DMS79 (cell line): ENCODE measurements at places on chromosomes 3 and 15.

DNA sequence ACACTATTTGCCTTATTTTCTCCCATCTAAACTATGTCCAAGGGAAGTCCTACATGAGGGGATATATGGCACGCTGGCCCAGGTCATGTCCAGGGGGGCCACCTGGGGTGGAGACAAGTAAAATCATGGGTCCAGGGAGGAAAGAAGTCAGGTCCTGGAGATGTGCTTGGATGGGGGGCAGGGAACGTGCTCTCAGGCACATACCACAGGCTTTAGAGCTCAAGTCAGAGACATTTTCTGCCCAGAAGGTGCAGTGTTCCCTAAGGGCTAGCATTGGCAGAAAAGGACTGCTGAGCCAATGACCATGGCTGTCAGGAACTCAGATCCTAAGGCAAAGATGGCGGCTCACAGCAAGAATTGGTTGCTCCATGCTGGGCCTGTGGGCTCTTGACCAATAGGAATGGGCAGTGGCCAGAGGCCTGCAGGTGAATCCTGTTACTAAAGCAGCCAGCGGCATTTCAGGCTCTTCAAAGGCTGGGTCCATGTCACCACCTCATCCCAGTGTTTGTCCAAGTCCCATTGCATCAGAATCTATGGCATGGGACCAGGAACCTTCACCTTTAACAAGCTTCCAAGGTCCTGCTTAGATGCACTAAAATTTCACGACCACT lies 175.0 kb downstream of the RPLP1 start:
- no peak for DNase-seq

DNA sequence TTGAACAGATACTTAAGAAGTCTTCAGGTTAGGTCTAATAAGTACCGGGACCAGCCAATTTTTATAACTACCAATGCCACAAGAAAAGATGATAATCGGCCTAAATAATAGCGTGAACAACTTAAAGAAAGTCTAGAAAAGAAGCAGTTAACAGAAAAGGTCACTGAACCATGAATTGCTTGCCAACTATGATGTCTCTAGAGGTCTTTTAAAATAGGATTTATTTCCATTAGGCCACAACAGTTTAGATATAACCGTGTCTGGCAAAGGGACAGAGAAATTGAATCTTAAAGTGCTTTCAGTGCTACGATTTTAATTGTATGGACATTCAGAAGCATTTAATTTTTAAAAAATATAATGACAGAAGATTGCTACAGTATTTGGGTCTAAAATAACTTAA lies 1070.4 kb downstream of the ROBO1 start:
- DNase-seq = no peak

DNA sequence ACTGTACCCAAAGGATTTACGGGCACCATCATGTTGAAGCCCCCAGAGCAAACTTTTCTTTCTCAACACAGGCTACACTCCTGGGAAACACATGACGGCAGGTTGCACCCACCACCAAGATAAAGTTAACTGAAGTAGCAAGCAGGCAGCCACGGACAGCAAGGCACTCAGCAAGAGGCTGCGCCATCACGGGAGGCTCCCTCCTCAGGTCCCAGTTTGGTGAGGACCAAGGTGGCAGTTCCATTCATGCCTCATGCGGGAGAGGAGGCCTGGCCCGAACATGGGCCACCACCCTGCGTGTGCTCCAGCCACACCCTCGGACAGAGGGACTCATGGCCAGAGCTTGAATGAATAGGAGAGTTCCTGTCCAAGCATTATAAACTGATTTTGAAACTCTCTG lies 6.8 kb downstream of the ADCY5 start:
- no peak for DNase-seq

DNA sequence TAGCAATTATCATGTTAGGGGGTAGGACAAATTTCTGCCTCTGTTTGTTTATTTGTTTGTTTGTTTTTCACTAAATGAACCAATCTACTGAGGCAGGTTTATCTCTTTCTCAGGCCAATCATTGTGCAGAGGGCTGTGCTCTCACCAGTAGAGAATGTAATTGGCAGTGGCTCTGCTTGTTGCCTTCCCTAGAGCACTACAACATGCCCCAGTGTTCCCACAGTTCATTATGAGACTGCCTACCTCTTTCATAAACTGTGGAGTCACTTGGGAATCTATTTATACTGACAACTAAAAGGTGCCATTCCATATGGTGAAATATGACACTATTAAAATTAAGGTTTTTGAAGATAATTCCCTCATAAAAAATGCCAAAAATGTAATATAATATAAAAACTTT lies 196.3 kb upstream of the ALCAM start:
- no peak for DNase-seq

DNA sequence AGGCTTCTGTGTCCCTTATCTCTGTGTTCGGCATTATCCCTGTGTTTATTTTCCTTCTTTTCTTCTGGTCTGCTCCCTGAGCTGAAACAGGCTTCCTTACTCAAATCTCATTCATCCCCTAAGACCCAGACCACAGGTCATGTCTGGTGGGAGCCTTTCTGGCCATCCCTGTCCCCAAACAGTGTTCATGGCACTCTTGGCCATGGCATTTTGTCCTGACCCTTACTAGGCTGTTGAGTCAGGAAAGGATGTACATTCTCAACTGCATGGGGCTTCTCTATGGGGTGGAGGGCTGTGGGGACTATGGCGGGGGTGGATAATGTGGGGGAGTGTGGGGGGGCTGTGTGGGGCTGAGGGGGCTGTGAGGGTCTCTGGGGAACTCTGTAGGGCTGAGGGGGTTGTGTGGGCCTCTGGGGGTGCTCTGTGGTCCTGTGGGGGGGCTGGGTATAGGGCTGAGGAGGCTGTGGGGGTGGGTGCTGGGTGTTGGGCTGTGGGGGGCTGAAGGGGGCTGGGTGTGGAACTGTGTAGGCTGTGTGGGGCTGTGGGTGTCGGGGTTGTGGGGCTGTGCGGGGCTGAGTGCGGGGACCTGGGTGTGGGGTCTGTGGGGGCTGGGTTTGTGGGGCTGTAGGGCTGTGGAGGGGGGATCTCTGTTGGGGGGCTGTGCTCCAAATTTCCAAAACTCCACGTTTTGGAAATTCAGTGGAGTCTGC lies 64.3 kb downstream of the KLF13 start:
- DNase-seq = no peak

DNA sequence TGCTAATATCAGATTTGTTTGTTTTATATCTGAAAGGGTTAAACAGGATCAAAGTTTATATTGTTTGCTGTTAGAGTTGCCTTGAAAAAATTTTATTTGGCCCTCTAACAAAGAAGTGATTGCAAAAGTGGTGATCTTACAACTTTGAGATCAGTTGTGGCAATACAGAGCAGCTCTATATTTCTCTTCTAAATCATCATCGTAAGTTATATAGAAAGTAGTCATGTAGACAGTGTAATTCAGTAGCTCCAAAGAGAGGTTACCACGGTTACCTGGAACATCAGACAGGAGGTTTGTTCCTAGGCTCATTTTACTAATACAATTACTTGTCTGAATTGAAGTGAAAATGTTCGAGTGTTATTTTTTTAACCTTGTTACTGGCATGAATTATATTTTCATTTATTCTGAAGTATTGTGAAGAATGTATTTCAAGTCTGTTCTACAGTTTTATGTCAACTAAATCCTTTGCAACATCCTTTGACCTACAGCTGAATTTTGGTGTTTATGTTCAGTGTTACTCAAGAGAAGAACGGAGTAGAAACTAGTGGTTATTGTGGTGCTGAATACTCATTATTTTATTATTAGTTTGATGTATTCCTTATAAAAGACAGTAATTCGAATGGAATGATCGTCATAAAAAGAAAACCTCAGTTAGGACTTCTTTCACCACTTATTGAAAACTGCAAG lies 214.2 kb downstream of the NAALADL2 start:
- DNase-seq = no peak

DNA sequence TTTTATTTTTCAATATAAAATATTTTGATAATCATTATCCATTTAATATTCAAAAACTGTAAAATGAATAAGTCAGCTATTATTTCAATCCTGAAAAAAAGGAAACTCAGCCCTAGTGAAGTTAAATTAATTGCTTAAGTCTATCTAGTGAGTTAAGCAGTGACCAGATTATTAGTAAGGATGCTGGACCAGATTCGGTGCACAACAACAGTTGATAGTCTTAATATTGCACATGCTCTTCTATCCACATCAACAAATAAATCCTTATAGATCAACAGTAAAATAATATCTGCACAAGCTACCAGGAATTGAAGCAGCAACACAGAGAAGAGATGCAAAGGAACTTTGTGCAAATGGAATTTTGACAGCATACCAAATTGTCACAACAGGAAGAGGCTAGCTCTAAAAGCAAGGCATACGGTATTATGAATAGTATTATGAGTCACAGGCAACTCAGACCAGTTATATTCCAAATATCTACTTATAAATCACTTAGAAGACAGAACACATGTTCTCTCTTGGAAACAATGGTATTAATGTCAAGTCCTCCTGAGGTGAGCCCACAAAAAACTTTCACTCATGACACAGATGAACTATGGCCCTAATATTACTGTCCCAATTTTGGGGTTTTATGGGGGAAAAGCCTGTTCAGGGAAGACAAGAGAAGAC lies 24.9 kb downstream of the VPS13C start:
- no peak for DNase-seq

DNA sequence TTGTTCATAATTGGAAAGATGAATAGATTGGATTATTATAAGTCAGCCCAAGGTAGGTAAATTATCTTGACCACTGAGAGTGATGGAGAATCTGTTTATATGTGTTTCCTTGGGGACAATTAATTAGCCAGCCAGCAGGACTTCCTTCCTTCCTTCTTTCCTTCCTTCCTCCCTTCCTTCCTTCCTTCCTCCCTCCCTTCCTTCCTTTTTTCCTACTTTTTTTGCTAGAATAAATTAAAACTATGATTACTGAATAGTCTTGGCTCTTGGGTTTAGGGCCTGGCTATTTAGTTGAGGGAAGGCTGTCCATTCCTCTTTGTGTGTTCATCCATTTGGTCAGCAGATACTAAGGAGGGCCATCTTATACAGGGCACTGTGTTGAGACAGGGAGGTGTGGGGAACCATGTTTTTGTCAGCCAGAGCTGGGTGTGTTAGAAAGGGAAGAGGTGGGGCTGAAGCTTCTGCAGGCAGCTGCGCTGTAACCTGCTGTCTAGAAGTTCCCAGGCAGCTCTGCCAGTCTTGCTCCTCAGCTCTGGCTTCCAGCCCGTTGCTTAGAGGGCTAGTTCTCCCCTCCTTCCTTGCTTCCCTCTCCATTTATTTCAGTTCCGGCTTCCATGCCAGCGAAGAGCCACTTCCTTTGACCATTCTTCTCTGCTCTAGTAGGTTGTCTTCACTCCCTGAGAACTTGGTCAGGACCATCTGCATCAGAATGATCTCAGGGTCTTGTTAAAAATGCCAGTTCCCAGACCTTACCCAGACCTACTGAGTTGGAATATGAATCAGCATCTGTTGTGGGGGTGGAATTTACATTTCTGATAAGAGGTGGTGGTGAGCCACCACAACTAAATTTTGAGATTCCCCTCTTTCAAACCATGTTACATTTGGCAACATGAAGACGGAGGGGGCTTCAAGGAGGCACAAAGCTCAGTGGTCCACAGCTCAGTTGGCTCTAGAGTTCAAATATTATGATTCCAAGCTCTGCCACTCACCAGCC lies 113.9 kb downstream of the DGKG start:
- no peak for DNase-seq

GRCh38 chr15:69860321-69860720 lies 237.4 kb downstream of the TLE3 start:
- no peak for DNase-seq

GRCh38 chr15:98599909-98600691 lies 48.2 kb upstream of the IGF1R start:
- no peak for DNase-seq

- DNase-seq = no peak
Measured at GRCh38 chr3:184018424-184018973, 815 bp upstream of the ABCC5 start.

DNA sequence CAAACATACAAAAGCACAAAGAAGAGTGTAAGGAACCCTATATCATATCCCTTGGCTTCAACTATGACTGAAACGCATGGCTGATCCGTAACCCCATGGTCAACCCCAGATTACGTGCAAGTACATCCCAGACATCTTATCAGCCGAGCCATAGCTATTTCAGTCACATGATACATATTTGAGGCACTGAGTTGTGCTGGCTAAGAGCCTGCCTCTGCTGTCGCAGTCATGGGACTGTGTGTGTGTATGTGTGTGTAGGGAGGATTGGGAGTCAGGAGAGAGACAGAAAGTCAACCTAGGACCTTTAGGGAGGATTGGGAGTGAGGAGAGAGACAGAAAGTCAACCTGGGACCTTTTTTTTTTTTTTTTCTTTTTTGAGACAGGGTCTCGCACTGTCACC lies 8.4 kb downstream of the ST6GAL1 start:
- no peak for DNase-seq

- DNase-seq = no peak
Measured at GRCh38 chr3:107117922-107118536, 259.2 kb upstream of the CCDC54 start.

DNA sequence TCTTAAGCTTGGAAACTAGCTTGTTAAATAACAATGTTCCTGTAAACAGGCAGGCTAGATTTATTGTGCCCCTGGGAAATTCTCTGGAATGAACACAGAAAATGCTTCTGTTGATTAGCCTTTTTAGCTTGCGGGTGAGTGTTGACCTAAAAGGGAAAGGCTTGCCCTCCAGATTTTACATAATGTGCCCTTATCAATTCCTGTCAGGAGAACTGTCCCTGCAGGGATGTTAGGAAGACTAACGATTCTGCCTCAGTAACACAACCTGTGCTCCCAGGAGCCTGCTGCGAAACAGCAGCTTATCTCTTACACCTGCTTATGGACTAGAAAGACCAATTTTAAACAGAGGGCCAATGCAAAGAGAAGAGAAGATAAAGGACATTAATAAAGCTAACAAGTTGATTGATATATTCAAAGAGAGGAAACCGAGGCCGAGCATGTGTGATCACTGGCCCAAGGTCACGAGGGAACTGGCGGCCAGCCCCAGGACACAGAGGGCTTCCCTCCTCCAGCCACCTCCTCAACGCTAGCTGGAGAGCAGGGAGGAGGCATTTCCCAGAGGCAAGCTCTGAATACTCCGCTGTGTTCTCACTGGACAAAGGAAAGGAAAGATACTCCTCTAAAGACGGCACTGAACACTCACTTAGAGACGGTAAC lies 48.4 kb upstream of the TJP1 start:
- DNase-seq = no peak

DNA sequence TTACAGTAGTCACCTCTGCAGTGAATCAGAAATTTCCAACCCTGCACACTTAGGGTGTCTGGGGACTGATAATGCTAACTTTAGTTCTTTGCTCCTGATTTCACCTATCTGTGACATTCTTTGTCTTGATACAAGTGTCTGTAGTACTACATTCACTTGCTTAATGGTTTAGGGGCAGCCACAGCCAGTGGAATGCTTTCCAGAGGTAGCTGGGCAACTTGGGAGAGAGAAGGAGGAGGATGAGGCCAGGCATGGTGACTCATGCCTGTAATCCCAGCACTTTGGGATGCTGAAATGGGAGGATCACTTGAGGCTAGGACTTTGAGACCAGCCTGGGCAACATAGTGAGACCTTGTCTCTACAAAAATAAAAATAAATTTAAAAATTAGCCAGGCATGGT lies 8.5 kb downstream of the BAHD1 start:
- DNase-seq = no peak

DNA sequence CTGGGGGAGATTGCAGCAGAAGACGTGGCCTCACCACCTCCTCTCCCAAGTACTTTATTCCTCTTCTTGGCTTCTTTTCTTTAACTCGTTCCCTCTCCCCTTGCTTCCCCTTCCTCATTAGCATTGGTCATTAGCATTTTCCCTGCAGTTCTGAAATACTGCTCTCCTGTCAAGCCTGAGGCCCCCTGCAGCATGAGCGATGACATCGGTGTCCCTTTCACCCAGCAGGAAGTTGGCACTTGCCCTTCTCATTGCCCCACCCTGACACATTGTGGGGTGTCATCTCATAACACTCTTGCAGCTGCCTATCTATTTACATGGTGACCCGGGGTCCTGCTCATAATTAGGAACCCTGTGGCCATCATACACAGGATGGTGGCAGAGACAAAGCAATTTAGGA lies 167.1 kb downstream of the ARRDC4 start:
- DNase-seq = no peak
